Activated gamma-delta T cell (primary cell): ENCODE measurements at places on chromosomes 4 and X.

GRCh38 chrX:7145454-7145853 is 2.1 kb upstream of the STS start:
- no peak for DNase-seq

DNA sequence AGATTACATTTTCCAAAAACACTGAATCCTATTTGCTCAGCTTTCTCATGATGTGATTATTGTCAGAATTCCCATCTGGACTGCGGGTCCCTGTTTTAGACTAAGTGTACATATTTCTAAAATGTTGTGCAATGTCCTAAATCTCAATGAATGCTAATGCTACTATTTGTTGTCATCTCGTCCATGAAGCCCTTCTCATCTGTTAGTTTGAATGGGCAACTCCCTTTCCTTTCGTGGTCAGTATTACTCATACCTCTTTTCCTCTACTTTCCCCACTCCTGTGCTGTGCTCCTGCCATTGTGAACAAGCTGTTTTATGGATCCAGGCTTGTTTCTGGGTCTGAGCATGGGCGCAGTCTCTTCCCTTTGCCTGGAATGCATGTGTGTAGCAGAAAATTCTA is 91.0 kb downstream of the MID1 start:
- no peak for DNase-seq

- no peak for DNase-seq
These were observed 136.6 kb upstream of the OTUD4 start for GRCh38 chr4:145316897-145317574.

DNA sequence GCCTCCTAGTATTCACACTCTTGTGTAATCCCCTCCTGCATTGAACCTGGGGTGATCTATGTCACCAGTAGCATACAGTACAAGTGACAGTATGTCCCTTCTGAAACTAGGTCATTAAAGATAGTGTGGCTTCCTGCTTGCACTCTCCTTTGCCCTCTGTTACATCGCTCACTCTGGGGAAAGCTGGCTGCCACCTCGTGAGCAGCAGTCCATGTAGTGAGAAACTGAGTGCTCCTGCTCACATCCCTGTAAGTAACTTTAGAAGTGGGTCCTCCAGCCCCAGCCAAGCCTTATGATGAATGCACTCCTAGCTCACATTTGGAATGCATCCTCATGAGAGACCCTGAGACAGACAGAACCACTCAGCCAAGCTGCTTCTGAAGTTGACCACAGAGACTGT is 89.8 kb upstream of the TNIP3 start:
- peak; percentile 3 for DNase-seq

DNA sequence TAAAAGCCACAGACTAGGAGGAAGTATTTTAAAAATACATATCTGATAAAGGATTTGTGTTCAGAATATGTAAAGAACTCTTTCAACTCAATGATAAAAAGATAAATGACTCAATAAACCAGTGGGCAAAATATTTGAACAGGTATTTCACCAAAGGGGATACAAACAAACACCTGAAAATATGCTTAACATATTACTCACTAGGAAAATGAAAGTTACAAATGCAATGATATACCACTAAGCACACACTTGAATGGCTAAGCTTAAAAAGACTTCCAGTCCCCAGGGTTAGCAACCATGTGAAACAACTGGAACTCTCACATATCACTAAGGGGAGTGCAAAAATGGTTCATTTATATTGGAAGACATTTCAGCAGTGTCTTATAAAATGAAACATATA is 131.6 kb downstream of the SLIT2 start:
- no peak for DNase-seq

- DNase-seq = no peak
These were observed 388.6 kb upstream of the MAGEB2 start for GRCh38 chrX:29826742-29827141.

DNA sequence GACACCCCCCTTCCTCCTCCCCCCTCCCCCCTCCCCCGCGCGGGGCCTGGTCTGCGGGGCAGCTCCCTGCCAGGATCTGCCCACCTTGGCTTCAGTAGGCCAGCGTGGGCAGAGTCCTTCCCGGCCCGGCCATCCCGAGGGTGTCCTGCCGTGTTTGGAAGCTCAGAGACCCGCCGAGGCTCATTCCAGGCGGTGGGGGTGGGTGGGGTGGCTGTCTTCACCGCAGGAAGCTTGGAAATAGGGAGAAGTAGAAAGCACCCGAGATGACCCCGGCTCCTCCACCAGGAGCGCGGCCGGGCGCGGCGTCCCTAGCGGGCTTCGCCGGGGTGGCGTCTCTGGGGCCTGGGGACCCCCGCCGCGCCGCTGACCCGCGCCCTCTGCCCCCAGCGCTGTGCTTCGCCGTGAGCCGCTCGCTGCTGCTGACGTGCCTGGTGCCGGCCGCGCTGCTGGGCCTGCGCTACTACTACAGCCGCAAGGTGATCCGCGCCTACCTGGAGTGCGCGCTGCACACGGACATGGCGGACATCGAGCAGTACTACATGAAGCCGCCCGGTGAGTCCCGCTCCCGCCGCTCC is 1.6 kb downstream of the NAT8L start:
- no peak for DNase-seq

- DNase-seq = no peak
These were observed 152.5 kb upstream of the STX18 start for GRCh38 chr4:4694296-4694772.
